ENCODE measurements at places on chromosomes 1 and 21.

DNA sequence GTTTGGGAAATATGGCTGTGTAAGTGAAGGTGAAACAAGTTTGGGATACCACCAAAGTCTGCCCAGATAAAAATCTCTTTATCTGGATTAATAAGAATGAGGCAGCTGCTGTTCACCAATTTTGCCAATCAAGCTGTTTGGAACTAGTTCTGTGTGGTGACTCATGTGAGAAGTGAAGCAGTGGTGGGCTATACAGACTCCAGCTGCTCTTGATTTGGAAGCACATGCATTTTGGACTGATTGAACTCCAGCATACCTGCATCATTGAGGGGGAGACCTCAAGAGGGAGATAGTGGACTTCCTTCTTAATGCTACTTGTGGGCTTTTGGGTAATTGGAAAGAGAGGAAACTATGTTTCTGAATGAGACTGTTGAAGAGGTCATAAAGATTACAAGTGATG, 99.2 kb upstream of the B3GALT2 start:
- no peak for DNase-seq

- peak; percentile 71 for DNase-seq
These were observed 53.3 kb downstream of the SIK1 start for GRCh38 chr21:43373362-43374227.

DNA sequence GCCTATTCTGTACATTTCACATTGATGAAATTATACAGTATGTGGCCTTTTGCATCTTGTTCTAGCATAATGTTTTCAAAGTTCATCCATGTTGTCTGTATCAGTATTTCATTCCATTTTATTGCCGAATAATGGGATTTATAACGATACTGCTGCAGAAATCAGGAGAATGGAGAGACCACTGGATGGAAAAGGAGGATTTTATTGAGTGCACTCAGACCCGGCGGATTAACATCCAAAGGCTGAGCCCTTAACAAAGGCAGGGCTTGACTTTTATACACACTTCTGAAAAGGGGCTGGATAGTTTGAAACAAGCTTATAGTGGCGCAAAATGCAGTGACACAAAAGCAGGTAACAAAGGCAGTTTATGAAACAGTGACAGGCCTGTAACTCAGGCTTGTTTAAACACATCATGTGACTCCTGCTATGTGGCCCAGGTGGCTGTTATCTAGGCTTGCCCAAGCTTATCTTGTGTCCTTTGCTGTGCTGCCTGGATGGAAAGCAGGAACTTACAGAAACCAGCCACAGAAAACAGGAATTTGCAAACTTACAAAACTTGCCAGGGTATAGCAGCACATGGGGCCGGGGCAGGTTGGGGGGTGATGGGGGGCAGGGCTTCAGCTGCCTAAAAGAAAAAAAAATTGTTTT, 32.8 kb upstream of the KCNJ15 start:
- no peak for DNase-seq

GRCh38 chr1:79657951-79658658, 651.6 kb upstream of the ADGRL4 start:
- no peak for DNase-seq

Measured in thyroid gland (tissue), 4 donors.